ENCODE measurements at places on chromosomes 2 and 18.

- no peak for DNase-seq
Observed at GRCh38 chr2:37561615-37562569, 109.5 kb downstream of the CDC42EP3 start.

DNA sequence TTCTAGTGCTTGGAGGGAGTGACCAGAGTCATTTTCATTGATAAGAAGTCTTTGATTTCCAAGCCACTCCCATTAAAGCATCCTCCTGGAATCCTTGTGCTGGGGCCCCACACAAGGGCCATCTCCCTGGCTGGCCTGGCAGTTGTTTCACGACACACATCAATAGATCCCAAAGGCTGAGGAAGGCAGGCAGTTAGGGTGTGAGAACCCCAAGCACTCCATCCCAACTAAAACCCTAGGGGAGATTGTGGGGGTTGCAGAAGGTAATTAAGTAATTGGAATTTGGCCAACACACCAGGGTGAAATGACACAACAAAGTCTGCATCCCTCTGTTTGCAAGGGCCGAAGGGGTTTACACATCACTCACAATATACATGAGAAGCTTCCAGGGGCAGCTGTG lies 578.1 kb upstream of the SYT4 start:
- DNase-seq: no peak

- DNase-seq: no peak
Observed at GRCh38 chr2:63743982-63744966, 97.4 kb upstream of the UGP2 start.

- DNase-seq: no peak
Observed at GRCh38 chr2:108171657-108172056, 68.1 kb upstream of the SULT1C3 start.

DNA sequence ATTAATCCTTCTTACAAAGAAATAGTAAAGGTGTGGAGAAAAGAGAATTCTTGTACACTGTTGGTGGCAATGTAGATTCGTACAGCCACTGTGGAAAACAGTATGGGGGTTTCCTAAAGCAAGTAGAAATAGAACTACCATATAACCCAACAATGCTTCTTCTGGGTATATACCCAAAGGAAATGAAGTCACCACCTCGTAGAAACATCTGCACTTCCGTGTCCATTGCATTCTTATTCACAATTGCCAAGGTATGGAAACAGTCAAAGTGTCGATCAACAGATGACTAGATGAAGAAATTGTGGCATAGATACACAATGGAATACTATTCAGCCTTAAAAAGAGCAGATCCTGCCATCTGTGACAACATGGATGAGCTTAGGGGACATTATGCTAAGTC lies 93.4 kb upstream of the TGIF1 start:
- DNase-seq: no peak
